NCI-H187 (cell line): ENCODE measurements at places on chromosomes 6 and 20.

DNA sequence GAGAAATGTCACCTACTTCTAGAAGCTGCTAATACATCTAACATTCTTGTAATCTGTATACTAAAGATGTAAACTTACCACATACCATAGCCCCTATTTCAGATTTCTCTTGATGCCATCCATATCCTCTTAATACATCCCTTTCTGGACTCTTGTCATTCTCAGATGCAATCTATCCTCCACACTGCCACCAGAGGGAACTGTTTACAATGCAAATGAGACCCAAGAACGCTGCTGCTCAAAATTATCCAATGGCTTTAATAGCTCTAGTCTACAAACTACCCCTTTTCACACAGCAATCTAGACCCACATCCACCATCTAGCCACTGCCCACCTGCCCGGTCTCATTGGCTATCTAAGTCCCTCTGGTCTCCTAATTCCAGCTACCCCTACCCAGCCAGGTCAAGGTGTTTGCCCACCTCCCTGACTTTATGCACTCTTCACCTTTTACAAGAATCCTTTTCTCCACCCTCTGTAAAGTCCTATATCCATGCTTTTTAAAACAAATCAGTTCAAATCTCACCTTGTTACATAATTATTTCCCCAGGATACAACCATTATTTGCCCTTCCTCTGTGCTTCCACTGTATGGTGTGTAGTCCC is 14.8 kb downstream of the FAXC start:
- DNase-seq, result peak; percentile 13

DNA sequence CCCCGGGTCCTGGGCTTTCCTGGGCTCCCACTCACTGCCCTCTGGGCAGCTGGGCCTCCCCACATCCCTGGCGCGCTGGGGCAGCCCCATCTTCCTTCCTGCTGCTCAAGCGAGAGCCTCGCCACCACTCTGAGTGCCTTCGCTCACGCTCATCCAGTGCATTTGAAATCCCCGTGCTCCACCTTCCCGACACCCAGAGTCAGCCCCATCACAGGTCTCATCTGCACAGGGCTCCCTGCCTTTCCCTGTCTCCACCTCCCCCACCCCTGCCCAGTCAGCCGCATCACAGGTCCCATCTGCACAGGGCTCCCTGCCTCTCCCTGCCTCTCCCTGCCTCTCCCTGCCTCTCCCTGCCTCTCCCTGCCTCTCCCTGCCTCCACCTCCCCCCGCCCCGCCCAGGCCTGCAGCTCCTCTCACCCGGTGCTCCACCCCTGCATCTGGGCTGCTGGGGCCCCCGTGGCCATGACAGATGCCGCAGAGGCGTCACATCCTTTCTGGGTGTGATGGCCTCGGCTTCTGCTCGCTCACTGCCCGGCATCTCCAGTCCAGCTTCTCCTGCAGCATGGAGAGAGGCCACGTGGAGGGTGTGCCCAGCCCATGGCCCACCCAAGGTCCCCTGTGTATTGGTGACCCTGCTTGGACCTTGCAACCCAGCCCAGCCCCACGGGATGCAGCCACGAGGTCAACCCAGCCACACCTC is 9.0 kb upstream of the BHLHE23 start:
- no peak for DNase-seq

DNA sequence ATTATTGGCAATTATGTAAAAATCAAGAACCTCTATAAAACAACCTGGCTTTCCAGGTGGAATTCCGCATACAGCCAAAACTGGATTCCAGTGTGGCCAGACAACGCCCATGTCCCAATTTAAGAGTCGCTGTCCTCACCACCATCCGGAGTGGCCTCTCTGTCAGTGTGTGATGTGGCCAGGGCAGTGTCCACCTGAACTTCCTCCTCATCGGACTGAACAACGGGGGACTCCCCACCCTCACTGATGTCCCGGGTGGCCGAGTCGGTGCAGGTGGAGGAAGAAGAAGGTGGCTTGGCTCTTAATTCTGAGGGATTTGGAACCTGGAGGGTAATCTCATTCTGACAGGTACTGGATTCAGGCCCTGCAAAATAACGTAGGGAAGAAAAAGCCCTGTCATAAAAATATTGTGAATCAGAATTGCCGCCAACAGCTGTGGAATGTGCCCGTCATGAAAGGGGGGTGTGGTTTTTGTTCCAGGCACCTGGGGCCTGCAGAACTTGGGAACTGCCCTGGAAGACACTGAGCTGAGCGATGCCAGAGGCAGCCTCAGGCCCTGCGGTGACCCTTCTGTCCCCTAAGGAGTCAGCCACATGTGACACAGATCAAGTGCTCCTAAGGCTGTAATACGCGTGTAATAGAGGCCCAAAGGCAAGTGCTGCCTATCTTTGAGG is 139.8 kb downstream of the DTNBP1 start:
- DNase-seq, result no peak

DNA sequence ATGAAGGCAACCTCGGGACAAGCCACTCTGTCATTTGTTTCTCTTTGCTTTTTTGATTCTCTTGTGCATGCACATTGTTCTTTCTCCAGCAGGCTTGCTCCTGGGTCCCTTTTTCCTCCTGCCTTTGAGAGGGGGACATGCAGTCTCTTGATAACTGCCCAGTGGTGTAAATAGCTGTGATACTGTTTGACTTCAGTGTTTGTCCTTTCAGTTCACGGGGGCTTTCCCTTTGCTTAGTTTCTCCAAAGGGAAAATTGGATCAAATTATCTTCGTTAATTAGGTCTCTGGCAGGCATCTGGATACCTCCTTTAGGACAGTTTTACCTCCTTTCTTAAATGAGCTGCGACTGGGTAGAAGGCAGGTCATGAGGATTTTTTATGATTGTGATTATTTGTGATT is 41.5 kb downstream of the RALGAPB start:
- DNase-seq, result no peak

- no peak for DNase-seq
Measured at GRCh38 chr20:54048891-54049545, 21.4 kb downstream of the BCAS1 start.

DNA sequence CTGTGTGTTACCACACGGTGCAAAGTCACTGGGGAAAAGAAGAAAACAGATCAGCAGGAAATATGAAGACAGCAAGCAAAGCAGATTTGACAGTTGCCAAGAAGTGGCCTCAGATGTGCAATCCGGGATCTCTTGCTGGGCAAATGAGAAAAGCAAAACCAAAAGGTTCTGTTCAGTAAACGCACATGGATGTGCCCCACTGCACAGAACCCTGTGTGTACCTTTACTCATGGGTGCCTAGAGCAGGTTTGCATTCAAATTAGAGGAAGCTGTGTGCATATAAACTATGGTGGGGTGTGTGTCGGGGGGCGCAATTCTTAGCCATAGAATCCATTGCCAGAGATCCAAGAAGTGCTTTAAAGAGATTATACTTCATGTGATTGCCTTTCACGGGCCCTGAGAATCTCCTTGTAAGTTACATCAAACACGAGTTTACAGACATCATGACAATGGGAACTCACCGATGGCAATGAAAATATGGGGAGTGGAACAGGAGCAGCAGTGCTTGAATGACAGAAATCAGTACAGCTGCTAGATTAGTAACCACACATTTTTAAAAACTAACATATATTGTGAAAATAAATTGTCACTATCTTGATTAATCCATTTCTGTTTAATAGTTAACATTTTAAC is 154.3 kb downstream of the ADGRG6 start:
- DNase-seq, result no peak

DNA sequence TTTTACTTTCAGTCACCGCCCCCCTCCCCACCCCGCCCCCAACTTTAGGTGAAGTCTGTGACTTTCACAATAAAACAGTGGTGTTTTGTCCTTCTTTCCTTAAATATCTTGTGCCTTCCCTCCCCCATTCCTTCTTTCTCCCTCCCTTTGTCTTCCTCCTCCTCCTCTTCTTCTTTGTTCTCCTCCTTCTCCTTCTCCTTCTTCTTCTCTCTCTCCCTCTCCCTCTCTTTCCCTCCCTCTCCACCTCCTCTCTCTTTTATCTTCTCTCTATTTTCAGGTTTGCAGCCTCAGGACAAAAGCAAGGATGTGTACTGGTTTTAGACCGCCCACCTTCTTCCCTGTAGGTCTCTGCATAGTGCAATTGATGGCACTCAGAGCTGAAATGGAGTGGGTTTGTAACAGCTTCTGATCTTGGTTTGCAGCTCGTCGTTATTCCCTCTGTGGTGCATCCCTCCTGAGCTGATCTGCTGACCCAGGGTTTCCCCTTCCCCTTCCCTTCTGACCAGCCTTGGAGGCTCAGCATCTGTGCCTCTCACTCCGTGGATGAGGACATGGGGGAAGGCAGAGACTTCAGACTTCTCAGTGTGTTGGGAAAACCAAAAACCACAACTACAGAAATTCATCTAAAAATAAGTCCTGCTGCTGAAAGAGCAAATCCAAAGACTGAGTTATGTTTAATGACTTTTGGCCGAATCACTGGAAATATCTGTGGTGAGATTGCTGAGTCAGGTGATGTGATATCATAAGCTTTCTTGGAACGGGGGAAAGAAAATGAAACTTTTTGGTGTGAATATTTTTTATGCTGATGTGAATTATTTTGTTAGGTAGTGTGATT is 6.9 kb downstream of the VGLL2 start:
- no peak for DNase-seq

- DNase-seq, result no peak
Measured at GRCh38 chr6:21592953-21593352, 598 bp upstream of the SOX4 start.
